ENCODE measurements at places on chromosomes 1 and 21.

DNA sequence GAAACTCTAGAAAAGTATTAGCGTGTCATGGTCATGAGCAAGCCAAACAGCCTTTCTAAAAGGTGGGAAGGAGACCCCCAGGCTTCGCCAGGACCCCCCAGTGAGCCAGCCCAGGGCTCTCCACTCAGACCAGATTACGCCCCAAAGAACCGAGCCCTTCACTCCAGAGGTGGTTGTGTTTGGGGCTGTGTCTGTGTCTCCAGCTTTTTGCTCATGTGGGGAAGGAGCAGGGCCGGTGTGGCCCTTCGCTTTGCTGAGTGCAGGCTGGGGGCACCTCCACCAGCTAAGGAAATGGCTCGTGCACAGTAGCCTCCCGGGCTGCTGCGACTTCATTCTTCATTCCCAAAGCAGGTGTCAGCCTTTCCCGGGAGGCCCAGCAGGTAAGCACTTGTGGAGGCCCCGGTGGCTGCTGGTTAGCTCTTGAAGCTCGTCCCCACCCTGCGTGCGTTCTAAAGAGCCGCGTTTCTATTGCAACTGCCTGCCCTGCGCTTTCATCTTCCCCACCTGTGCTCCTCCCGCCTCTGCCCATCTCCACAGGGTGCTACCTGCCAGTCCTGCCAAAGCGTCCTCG lies 531 bp downstream of the TSPEAR start:
- DNase-seq, result no peak

- no peak for DNase-seq
Observed at GRCh38 chr1:53590104-53590503, 130.9 kb downstream of the DMRTB1 start.

DNA sequence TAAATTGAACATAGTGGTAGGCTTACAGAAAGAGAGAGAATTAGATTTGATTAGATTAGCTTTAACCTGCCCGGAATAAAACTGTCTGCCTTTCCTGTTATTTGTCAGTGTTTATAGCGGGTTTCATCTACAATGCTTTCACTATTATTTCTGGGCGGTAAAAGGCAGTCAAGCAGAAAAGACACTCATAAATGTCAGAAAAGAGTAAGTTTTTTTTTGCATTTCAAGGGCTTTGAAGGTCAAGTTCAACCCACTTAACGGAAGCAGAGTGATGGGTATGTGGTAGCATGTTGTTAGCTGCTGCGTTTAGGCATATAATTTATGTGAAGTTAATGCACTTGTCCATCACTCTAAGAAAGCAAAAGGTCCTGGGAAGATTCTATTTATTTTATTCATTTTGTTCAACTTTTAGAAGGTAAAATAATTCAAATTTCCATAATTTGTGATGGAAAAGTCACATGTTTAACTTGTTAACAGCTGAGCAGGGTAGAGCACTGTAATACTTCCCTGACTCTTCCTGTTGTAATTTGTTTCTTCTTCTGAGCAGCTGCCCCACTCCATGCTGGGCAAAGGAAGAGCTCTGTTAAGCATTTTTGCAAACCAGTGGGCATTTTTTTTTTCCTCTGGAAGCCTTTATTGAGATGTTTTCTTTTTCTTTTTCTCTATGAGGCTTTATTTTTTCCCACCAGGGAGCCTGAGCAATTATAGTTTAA lies 220.1 kb downstream of the ST6GALNAC3 start:
- DNase-seq, result no peak

DNA sequence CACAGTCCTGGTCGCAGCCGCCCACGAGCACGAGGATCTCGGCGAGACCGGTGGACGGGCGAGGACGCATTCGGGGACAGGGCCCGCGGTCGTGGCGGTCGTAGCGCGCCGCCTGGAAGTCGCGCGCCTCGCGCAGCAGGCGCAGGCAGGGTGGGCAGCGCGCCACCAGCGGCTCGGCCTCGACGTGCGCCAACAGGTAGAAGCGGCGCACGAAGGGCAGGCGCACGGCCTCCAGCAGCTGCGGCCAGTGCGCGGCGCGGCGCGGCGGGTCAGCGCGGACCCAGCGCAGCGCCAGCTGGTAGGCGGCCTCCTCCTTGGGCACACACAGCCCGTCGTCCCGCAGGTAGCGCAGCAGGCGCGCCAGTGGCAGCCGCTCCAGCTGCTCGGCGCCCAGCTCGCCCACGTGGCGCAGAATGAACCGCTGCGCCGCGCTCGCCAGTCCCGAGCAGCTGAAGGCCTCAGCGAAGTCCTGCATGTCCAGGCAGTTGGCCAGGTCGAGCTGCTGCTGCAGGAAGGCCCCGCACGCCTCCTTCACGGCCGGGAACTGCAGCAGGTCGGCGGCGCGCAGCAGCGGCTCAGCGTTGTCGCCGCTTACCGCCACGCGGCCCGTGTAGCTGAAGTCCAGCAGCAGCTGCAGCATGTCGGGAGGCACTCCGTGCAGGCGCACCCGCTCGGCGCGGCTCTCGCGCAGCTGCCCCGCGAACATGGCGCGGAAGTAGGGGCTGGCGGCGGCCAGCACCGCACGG lies 573 bp downstream of the KLHL21 start:
- DNase-seq, result peak; percentile 51

- DNase-seq, result no peak
Observed at GRCh38 chr1:11525516-11525915, 46.6 kb downstream of the DISP3 start.

Data from amniotic epithelial cell (primary cell).